ENCODE measurements at places on chromosomes 6 and 20.

DNA sequence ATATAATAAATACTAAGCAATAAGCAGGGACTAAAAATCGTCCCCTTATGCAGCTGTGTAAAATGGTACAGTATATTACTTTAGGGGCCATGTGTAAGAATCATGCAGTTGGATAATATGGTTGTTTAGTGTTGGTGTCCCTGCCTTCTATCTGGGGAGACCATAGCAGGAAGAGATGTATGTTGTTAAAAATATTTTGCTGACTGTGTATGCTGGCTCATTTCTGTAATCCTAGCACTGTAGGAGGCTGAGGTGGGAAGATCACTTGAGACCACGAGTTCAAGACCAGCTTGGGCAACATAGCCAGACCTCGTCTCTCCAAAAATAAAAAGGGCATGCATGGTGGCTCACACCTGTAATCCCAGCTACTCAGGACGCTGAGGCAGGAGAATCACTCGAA is 5.6 kb downstream of the PANK2 start:
- no peak for DNase-seq

DNA sequence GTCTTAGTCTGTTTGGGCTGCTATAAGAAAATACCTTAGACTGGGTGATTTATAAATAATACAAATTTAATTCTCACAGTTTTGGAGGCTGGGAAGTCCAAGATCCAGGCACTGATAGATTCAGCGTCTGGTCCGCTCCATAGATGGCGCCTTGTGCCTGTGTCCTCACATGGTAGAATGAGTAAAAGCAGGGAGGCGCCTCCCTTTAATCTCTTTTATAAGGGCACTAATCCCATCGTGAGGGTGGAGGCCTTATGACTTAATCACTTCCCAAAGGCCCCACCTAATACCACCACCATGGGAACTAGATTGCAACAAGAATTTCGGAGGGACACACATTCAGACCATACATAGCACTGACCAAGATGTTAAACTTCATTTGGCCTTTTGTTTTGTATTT is 91.2 kb upstream of the TMEM181 start:
- DNase-seq: no peak

DNA sequence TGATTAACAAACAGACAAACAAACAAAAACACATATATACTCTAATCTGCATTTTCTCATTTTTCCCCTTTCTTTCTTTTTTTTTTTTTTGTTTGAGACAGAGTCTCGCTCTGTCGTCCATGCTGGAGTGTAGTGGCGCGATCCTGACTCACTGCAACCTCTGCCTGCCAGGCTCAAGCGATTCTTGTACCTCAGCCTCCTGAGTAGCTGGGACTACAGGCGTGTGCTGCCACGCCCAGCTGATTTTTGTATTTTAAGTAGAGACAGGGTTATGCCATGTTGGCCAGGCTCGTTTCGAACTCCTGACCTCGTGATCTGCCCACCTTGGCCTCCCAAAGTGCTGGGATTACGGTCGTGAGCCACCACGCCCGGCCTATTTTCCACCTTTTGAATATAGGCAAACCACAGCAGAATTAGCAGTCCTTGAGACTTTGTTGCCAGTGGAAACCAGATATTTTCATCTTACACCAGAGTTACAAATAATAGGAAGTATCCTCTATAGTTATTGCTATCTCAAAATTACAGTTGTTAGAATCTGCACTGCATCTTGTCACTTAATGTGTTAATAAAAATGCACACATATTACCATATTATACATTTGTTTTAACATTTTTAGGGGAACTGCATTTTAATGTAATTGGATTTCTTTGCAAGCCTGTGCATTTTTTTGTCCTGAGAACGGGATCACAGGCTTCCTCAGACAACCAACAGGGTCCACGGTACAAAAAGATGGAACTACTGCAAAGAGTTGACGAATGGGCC is 208.2 kb upstream of the ZNF217 start:
- DNase-seq: no peak

DNA sequence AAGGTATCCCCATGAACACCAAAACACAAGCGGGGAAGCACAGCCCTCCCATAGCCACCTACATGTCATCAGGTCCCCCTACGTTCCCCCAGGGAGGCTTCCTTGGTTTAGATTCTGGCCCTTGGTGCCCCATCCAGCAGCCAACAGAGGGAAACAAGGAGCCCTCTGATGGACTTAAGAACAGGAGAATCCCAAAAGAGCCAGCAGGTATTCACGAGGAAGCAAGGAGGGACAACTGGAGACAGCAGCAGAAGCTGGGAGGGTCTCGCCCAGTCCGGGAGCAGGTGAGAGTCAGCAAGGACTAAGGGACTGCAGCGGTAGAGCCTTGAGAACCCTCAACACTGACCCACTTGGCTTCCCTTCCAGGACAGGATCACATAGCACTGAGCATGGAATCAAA is 58.4 kb upstream of the TOP1 start:
- no peak for DNase-seq

DNA sequence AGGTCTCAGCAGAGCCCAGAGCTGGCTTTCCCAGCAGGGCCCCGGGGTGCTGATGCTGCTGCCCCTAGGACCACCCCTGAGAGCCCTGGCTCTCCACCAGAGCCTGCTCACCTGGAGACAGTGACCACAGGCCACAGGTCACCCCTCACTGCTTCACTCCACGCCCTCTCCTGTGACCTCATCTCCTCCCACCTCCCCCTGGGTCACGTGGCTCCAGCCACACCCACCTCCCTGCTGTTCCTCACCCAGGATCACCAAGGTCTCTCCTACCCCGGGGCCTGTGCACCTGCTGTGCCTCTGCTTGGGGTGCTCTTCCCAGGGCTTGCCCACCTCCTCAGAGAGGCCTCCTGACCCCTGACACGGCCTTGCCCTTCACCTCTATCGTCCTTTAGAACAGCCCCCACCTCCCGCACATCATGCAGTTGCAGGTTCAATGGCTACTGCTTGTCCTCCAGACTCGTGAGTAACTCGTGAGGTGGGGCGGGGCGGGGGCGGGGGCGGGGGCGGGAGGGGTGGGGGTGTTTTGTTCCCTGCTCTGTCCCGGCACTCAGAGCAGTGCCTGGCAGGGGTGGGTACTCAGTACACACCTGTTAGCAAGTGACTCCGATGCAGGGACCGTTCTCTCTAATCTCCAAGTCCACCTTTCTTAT is 468.0 kb downstream of the PREX1 start:
- DNase-seq: no peak

DNA sequence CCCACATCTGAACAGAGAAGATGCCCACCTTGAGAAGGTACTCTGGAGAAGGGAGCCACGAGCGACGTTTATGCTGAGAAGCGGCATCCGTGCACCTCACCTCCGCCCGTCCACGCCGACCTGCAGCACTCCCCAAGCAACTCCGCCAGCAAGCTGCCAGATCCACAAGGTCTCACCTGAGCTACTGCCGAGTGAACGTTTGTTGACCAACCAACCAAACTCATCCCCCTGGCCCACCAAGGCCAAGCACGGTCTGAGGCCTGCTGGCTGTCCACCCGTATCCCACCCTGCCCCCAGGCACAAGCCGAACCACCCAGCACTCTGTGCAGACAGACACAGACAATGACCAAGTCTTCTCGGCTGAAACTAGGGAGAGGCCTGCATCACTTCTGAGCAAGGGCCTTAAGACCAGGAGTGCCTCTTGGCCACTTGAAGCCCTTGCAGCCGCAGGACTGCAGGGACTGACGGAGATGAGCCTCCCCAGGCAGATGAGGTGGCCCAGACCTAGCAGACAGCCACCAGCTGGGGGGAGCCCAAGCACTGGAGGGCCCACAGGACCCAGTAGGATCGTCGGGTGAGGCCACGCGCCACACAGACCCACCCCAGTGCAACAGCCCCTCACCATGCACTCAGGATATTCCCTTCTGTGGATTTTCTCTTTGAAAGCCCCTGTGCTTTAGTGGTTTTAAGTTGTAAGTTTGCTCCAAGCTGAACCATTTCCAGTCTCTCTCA is 12.1 kb downstream of the TAF4 start:
- DNase-seq: no peak

DNA sequence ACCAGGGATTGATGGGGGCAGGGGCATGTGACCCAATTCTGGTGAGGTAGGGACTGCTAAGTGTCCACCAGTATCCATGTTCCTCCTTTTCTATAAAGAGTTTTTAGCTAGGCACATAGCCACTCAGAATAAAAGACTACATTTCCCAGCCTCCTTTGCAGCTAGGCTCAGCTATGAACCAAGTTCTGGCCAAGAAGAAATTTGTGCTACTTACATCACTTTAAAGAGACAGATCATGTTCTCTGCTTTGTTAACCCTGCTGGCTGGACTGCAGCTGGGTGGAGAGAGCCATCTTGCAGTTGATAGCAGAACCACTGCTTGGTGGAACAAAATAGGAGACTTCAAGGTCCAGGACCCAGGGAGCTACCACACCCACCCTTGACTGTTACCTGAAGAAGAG is 5.3 kb upstream of the CCM2L start:
- DNase-seq: no peak

GRCh38 chr6:87904011-87904410 is 143.6 kb upstream of the SPACA1 start:
- DNase-seq: no peak

DNA sequence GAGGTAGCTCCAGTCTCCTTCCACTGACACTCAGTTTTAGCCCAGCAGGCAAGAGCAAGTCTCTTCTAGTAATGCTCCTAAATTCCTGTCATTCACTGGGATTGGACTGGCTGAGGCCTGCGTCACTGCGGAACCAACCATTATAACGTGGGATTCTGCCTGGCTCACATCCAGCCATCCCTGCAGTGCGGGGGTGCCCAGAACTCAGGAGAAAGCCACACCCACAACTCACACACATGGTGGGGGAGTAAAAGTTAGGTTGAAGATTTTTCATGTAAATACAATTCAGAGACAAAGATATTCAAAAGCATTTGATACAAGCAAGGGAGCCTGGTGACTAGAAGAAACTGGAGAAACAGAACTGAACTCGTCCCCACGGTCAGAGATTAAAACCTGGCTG is 504.0 kb upstream of the CDH4 start:
- DNase-seq: no peak

DNA sequence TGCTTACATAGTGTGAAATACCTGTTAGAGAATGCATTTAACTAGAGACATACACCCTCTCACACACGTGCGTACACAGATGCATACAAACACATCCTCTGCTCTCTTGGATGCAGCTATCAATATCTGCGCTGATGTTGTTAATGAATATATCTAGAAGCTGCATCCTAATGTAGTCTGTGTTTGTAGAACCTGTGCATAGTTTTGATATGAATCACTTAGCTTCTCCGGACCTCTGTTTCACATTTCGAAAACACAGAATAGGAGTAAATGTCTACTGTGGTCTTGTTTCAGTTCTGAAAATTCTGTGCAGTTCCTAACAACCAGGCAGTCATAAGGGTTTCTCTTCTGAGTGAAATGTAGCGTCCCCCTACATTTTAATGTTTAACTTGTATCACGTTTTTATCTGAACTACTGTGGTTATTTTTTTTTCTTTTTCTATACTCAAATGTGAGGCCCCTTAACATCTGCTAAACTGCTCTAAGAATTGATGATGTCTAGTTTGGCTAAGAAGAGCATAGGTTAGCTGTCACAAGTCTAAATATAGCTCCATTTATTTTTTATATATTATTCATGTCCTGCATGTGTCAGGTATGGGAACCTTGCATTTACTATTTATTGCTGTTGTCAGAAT is 254.5 kb downstream of the TMEM242 start:
- no peak for DNase-seq

DNA sequence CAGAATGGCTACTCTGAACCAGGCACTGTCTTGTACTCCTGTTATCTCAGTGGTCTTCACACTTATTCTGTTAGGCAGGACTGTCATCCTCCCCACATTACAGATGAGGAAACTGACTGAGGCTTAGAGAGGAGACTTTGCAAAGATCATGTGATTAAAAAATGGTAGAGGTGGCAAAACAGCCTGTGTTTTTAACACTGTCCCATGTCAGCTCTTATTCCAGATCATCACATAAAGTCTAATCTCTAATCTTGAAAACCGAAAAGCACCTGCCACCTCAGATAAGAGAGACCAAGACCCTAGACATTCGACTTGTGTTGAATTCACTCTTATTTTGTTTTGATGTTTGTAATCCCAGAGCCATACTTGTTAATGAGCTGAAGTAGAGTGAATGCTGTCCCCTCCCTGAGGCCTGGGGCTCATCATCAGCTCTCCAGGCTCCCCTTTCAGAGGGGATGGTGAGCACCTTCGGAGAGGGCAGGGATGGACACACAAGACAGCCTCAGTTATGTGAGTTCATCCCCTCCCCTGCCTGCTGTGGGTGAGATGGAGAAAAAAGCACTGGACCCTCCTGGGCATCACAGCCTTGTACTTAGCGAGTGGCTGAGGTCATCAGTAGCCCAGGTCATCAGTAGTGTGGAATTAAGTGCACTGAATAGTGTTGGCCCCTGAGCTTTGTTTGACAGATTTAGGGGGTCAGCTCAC is 30.6 kb downstream of the MTHFD1L start:
- no peak for DNase-seq
